ENCODE measurements at places on chromosomes 2 and 18. TPM values are rescaled to one million over a fixed set of nuclear protein-coding genes. Genes with fewer than 3 reads are reported as not detected.

DNA sequence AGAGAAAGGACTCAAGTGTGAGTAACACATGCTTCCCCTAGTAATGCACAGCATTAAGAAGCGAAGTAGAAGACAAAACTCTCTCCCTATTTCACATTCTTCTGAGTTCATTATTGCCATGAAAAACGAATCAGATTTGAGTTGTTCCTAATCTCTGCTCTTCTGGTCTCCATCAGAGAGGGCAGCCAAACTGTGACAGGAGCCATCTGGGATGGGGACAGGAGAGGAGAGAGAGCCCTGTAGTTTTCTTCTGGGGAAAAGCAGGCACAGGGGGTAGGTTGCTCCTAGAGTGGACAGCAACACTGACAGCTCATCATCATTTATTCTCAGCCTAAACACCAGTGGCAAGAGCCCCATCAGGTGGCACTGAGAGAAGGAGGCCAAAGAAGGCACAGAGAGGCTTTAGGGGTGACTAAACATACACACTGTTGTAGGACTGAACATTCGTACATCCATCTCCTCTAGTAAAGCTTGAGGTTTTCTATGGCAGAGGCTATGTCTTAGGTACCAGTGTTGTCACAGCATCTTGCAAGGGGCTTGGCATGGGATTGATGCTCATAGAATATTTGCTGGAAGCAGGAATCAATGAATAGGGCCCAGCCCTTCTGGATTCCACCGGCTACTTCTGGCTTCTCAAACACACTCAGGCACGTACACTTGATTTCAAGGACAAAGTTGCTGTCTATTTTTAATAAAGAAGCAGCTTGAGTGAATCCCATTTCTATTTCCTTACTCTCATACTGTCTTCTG, 33.1 kb downstream of the SLC8A1 start:
- H3K36me3 ChIP-seq = no peaks in the 10 kb centered on the region
- no peak overlapping the region for H3K27ac ChIP-seq
- H3K27me3 ChIP-seq = no peaks in the 10 kb centered on the region

DNA sequence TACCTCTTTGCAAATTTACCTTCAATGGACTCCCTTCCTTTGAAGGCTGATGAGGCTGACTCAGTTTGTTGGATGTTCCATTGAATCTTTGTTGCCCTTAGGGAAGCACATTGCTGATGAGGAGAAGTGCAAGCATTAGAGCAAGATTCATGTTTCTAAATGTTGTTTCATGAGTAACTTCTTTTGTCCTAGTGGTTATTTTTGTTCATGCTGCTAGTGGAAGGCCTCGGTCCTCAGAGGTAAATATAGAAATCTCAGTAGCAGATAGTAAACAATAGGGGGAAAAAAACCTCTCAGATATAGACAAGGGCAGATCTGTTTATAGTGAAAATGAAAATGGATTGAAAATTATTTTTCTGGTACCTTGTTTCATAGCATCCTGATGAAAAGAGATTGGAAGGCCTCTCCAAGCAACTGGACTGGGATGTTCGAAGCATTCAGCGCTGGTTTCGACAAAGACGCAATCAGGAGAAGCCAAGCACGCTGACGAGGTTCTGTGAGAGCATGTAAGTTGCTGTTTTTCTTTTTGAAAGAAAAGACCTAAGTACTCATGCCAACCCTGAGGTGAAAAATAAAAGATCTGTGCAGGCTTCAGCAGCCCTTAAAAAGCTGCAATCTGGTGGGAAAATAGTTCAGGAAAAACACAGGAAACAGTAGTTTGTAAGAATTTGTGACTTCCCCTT, 104.9 kb downstream of the CERS6 start:
- no peak overlapping the region for H3K4me3 ChIP-seq
- no peaks in the 10 kb centered on the region for H3K36me3 ChIP-seq
- H3K4me1 ChIP-seq = no peaks in the 10 kb centered on the region
- H3K27me3 ChIP-seq = no peaks in the 10 kb centered on the region
- DNase-seq = no peak

DNA sequence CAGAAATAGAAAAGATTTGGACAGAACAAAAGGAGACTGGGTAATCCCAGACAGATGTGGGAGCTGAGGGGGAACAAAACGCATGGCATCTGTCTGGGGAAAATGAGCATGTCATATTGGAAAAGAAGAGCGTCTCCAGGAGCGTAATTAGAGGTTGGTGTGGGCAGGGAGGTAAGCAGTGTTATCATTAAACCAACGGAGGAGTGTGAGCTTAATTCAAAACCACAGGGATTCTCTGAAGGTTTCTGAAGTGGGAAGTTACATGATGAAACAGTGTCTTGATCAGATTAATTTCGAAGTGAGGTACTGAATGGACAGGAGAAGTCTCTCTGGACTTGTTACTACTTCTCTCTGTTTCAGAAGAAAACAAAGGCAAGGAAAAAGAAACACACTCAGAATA, 53.3 kb downstream of the DTNB start:
- DNase-seq = peak; percentile 56
- H3K27ac ChIP-seq = no peak overlapping the region
- peaks cover 13% of the 10 kb centered on the region for H3K4me1 ChIP-seq
- no peaks in the 10 kb centered on the region for H3K27me3 ChIP-seq

DNA sequence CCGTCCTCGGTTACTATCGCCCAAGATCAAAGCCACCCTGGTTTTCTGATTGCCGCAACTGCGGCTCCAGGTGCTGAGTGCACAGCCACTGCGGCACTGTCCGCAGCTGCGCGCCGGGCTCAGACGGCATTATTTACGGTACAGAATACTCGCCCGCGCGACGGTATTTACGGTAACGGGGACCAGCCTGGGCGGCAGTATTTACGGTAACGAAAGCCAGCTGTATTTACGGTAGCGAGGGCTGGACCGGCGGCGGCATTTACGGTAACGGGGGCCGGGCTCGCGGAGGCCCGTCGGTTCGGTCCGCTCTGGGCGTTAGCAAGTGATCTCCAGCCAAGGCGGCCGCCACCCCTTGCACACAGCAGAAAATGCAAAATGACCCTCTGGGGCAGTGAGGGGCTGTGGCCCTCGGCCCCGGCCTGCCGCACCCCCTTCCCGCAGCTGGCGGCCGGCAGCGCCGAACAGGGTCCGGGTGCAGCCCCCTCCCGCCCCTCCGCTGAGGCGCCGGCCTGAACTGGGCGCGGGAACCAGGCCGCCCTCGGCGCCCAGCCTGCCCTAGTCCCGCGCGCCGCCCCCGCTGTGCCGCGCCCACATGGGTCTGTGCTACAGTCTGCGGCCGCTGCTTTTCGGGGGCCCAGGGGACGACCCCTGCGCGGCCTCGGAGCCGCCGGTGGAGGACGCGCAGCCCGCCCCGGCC, at the start of gene GNAL:
Gene GNAL, plus strand, starts transcription at position 293 of the 697 bp plus-strand sequence. Its CDS starts 300 bp downstream, at position 593.
- peak; percentile 86 for DNase-seq
- H3K4me1 ChIP-seq = peaks cover 4% of the 10 kb centered on the region
- H3K36me3 ChIP-seq = no peaks in the 10 kb centered on the region
- no peak within 1 kb of the TSS for H3K27ac ChIP-seq
- H3K4me3 ChIP-seq = peak within 1 kb of the TSS; percentile 55

POTEC gene
- total RNA-seq = not detected

EFEMP1 gene
- 155 TPM for total RNA-seq

PAX8 gene
- 0.48 TPM for total RNA-seq
